ENCODE measurements at places on chromosomes 11 and 22.

DNA sequence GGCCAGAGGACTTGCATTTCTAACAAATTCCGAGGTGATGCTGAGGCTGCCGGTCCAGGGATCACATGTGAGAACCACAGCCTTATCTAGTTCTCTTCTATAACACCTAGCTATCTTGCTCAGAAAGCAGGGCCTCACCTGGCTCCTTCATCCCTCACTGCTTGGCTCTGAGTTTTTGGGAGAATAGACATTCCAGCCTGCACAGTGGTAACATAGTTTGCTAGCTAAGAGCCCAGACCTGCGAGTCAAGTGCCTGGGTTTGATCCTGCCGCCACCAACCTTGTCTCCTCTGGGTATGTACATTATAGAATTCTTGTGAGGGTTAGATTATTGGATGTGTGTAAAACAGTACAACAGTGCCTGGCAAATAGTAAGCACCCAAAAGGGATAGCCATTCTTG is 13.5 kb upstream of the POU2AF1 start:
- DNase-seq, result no peak

DNA sequence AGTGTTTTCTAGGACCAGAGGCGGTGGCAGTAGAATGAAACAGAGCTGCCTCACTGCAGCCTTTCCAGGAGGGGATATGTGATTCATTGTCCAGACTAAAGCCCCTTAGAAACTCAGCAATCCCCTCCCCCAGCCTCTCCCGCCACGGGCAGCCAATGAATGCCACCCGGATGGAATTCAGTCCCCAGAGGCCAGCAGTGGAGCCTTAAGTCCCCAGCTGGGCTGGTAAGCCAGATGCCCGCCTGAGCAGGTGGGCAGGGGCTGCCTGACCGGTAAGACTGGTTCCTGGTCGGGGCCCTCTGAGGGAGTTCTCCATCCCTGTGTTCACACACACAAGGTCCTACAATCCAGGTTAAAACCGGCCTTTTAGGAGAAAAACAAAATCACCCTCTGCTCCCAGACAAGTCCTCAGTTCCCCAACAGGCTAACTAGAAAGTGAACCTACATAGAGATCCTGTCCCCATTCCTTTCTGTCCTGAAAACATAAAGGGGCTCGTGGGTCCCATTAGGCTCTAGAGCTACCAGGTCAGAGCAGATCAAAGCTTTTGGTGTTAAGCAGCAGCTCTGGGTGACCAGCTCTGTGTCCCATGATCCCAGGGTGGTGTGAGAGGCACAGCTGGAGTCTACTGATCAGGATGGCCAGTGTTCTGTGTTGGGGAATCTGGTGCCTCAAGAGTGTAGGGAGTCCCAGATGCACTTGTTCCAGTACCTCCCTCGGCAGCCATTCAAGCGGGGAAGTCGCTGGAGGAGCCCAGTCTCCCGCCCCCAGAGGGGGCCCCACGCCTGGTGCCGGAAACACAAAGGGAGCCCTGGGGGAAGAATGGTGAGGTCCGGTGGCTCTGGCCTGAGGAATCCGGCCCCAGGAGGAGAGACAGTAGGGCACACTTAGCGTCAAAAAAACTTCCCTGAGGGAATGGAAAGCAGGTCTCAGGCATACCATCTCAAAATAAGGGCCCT is 2.6 kb downstream of the PATZ1 start:
- DNase-seq, result no peak

DNA sequence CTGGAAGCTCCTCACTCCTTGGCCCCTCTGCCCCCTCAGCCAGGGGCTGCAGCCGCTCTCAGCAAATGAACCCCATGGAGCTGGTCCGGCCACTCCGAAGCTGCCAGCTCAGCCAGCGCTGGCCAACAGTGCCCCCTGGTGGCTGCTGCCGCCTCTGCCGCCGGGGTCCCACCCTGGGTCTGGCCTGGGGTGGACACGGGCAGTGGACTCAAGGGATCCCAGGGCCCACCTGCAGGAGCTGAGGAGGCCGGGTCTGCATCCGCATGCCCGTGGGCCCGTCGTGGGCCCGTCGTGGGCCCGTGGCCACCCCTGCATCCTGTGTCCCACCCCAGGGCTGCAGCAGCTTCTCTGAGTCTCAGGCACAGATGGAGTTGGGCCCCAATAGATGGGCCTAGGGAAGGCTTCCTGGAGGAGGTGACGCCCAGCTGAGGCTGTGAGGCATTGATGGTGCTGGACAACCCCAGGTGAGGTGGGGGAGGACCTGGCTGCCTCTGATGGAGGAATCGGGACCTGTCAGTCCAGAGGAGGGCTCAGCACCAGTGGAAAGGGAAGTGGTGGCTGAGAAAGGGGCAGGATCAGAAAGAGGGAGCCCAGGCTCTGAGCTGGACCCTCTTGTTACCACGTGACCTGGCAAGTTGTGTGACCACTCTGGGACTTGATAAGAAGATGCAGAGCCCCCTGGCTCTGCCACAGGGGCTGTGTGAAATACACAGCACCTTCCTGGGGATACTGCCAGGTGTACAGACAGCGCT is 522.3 kb downstream of the BRD1 start:
- DNase-seq, result no peak

GRCh38 chr11:126484266-126484665 is 128.8 kb downstream of the ST3GAL4 start:
- peak; percentile 50 for DNase-seq
